ENCODE measurements at places on chromosomes 2 and 18.

DNA sequence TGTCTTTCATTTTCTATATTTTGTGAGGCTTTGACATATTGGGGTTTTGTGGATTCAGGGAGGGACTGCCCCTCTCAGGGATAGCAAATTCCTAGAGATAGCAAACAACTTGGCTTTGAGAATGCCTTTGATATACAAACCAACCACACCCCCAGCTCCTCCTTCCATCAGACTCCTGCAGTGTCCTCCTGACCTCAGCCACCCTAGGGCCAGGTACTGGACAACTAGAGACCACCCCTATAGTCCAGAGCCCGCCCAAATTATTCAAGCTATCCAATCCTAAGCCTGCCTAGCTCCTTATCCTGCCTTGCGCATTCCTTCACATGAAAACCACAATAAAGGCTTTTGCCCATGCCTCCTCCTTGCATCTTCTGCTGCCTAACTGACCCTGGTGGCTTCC lies 22.9 kb upstream of the STAM2 start:
- no peak for DNase-seq

DNA sequence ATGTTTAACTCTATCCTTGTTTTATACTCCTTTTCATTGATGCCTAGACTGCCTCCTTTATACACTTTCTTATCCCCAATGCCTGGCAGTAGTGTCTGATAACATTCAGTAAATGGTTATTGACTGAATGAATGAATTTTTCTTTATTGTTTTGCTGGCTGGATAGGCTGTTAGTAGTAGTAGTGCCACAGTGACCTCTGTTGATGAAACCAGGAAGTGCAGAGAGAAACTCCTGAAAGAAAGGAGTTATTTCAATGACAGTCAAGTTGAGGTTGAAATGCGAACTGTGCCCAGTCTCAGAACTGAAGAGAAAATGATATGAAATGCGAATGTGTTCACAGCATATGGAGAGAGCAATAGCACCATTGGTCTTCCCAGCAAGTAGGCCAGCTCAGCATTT lies 26.8 kb upstream of the SLC9A2 start:
- no peak for DNase-seq

DNA sequence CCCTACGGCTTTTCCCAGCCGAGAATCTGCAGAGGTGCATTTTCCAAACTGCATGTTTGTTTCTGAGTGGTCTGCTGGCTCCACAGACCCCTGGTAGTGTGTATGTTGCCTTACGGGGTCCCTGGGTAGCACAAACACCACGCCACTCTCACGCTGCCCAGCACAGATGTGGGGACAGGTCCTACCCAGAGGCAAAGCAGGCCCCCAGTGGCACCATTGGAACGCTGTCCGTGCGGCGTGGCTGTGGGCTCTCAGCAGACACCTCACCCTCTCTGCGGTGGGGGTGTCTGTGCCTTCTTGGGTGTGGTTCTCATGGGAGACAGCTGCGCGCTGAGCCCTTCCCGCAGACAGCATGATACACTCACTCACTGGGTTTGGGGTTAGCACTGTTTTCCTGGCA lies 137.4 kb downstream of the NFATC1 start:
- DNase-seq = no peak

GRCh38 chr2:221334481-221335218 lies 237.5 kb downstream of the EPHA4 start:
- DNase-seq = no peak

DNA sequence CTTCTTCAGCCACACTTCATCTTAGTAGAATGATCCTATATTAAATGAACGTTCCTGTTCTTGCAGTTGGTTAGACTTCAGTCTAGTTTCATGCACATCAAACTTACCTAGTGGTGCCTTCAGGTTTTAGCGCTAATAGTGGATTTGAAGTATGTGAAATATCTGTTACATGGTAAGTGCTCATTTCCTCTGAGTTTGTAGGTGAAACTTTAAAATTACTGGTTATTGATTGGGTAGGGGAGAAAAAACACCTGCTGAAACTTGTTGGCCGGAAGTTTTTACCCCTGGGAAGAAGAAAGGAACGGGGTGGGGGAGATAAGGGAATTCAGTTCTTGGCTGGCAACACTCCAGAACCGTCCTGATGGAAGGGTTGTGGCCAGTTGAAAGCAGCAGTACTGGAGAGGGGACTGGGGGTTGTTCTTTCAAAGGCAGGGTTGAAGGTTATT lies 112.8 kb downstream of the SPTBN1 start:
- no peak for DNase-seq

DNA sequence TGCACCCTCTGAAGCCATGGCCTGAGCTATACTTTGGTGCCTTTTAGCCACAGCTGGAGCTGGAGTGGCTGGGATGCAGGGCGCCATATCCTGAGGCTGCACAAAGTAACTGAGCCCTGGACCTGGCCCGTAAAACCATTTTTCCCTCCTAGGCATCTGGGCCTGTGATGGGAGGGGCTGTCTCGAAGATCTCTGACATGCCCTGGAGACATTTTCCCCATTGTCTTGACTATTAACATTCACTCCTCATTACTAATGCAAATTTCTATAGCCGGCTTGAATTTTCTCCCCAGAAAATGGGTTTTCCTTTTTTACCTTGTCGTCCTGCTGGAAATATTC lies 15.4 kb downstream of the TAF1B start:
- no peak for DNase-seq
